GM20000 (cell line): ENCODE measurements at places on chromosomes 5 and 9.

DNA sequence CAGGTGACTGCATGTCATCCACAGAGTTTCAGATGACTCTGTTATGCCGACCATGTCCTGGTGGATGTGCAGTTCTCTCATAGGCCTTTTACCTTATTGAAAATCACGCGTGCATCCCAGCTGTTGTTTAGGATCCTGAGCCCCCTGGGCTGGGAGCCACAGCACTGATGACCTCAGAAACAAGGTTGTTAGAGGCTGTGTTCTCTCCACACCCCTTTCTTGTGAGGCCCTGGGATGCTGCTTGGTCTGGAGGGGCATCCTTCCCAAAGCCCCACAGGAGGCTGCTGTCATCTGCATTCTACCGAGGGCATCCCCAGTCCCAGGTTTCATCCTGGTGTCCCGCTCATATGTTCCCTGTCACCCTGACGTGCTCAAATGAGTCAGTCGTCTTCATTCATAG is 76.5 kb upstream of the IRX4 start:
- DNase-seq = no peak

- DNase-seq = no peak
Observed at GRCh38 chr5:7374186-7374585, 21.8 kb upstream of the ADCY2 start.

DNA sequence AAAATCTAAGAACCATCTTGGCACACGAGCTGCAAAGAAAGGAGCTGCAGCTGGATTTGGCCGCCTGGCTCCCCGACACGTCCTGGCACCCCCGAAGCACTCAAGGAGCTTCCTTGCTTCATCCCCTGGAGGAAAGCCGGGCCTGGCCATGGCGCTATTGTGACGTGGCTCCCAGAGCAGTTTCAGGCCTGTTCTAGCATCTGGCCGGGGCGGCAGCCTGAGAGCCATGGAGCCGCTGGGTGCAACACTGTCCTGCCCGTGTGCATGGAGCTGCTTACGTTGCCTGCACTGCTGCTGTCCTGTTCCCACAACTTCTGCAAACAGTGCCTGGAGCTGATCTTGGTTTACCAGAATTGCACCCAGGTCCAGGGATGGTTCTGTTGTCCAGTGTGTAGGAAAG is 63.5 kb downstream of the PTPDC1 start:
- no peak for DNase-seq

GRCh38 chr9:33372900-33373299 is 29.5 kb downstream of the AQP7 start:
- no peak for DNase-seq

DNA sequence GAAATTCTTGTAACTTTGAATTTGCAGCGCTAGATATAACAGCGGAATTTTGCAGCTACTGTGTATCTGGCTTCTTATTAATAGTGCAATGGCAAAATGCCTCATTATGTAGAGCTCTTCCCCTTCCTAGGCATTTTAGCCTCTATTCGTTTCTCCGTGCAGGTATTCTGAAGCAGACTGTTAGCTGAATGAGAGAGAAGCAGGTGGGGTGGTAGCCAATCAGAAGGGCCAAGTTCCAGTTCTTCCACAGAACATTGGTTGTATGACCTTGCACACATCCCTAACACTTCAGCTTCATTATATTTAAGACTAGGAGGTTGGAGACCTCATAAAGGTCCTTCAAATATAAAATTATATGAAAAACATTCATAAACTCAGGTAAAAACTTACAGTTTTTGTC is 1.2 kb upstream of the VPS13A start:
- DNase-seq = no peak

- no peak for DNase-seq
Observed at GRCh38 chr9:108584860-108585259, 270.9 kb downstream of the ACTL7B start.
